ENCODE measurements at places on chromosomes 7 and 10.

- DNase-seq, result no peak
Observed at GRCh38 chr7:157991351-157991750, 596.3 kb downstream of the PTPRN2 start.

- no peak for DNase-seq
Observed at GRCh38 chr7:26153823-26154783, 2.1 kb downstream of the NFE2L3 start.

DNA sequence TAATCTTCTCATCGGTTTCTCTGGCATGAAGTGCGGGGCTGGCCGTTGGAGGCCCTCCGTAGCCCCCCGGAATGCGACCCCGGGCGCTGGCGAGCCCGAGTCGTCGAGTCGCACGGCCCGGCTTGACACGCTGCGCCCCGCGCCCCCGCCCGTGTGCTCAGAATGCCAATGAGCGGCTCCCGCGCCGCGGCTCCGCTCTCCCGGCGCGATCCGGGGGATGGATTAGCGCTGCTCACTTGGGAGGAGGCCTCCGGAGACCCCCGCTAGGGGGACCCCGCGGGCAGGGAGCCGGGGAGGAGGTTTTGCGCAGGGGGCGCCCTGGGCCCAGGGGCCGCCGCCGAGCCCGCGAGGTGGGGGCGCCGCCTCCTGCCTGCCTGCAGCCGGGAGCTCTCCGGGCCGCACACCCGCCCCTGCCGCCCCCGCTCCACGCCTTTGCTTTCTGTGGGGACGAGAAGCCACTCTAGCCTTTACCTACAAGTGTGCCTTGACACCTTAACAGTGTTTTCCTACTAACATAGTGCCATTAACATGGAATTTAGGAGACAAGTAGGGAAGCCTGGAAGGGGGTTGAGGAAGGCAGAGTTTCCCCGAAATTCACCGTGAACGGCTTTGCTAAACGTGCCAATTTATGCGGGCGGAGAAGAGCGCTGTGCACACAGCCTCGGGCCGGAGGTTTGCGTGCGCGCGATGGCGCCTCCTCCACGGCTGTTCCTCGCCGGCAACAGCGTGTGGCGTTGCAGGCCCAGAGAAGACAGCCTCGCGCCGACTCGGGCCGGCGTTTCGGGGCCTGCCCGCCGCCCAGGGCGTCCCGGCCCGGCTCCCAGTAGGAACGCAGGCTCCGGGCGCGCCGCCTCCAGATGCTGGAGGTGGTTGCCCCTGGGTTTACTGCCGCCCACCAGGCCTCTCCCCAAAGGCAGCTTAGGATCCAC lies 7.1 kb downstream of the SHH start:
- DNase-seq, result peak; percentile 62

DNA sequence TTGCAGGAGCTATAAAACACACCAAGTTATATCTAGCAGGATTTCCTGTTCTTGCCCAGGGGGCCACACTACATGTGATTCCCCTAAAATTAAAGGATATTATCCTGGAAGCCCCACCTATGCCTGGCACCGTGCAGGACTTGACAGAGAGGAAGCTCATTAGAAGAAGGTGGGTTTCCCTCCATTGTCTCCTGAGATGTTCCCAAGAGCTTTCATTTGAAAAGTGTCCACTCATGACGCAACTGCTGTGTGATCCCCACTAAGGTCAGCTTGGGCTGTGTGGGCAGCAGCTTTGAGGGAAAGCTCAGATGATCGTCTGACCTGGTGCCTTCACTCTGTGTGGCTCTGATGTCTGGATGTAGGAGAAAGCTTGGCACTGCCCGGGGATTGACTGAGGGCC lies 53.5 kb downstream of the RAMP3 start:
- no peak for DNase-seq

GRCh38 chr7:115802415-115802814 lies 228.1 kb downstream of the TFEC start:
- DNase-seq, result no peak

- DNase-seq, result no peak
Observed at GRCh38 chr7:96067321-96067720, 254.6 kb downstream of the SLC25A13 start.

- DNase-seq, result no peak
Observed at GRCh38 chr7:33250421-33250871, 121.1 kb downstream of the BBS9 start.

DNA sequence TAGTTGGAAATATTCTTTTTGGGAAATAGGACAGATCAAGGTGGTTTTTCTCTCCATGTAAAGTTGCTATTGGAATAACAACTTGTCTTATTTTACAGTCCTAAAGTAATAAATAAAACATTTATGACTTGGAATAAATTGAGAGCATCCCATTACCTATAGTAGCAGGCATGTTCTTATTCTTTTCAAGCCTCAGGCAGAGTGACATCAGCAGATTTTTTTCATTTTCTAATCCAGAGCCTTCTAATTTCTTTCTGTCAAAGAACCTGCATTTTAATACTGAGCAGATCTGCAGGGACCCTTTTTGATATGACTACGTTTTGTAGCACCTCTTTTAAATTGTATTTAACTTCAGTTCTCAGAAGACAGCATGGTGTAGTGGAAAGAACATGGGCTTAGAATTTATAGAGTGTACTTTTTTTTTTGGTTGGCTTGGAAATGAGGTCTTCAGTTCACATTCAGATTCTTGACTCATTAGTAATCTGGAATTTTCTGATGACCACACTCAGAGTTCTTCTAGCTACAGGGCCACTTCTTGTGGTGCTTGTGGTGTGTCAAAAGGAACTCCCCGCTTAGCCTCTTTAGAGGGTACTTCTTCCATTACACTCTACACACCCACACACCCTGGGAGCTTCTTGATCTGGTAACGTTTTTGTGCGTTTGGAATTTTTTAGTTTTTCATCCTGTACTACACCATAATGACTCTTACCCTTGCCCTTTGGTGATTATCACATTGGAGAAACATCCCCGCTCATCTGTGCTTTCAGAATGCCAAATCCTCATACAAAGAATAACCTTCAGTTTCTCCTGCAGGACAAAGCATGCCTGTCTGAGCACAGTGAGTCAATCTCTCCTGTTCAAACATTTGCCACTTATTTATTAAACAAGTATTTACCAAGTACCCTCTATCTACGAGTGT lies 34.6 kb downstream of the AGK start:
- DNase-seq, result no peak

- DNase-seq, result no peak
Observed at GRCh38 chr7:17963281-17963680, 23.0 kb upstream of the SNX13 start.

DNA sequence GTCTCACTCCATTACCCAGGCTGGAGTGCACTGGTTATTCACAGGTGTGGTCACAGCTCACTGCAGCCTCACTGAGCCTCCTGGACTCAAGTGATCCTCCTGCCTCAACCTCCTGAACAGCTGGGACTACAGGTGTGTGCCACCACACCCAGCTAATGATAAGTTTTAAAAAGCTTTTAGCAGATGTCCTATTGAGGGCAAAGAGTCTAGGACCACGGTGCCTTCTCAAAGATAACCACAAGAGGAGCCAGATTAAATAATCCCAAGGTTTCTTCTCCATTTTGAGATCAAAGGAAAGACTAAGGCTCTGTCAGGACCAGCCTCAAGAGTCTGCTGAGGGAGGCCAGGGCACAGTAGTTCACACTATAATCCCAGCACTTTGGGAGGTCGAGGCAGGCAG lies 4.7 kb downstream of the ATP5MF start:
- no peak for DNase-seq

GRCh38 chr7:152145853-152146466 lies 120.5 kb downstream of the GALNT11 start:
- DNase-seq, result no peak

DNA sequence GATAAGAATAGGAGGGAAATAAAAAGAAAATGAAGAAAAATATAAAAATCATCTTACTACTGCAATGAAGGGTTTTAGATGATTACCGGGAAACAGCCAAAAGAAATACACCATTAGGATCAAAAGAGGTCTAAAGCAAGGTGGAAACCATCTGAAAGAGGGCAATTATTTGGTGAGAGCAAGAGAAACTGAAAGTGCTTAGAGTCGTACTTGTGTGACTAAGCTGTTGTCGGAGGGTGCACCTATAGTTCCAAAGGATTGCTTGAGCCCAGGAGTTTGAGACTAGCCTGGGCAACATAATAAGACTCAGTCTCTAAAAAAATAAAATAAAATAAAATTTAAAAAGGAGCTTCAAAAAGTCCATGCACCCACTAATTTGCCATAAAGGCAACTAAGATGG lies 169.5 kb downstream of the DKK1 start:
- no peak for DNase-seq

GRCh38 chr10:62186999-62187675 lies 81.5 kb downstream of the RTKN2 start:
- no peak for DNase-seq

- no peak for DNase-seq
Observed at GRCh38 chr10:61899069-61899531, 2.4 kb upstream of the ARID5B start.

- no peak for DNase-seq
Observed at GRCh38 chr7:89500084-89500483, 654.2 kb upstream of the STEAP1 start.

All from right hindlimb (tissue), 1 donor.